Gastrocnemius medialis (tissue), 4 donors: ENCODE measurements at places on chromosomes 1 and 21.

GRCh38 chr1:201421041-201421440, 489 bp downstream of the TNNI1 start:
- peak; percentile 10 for DNase-seq

GRCh38 chr1:41861535-41862383, 57.0 kb downstream of the HIVEP3 start:
- DNase-seq, result no peak

DNA sequence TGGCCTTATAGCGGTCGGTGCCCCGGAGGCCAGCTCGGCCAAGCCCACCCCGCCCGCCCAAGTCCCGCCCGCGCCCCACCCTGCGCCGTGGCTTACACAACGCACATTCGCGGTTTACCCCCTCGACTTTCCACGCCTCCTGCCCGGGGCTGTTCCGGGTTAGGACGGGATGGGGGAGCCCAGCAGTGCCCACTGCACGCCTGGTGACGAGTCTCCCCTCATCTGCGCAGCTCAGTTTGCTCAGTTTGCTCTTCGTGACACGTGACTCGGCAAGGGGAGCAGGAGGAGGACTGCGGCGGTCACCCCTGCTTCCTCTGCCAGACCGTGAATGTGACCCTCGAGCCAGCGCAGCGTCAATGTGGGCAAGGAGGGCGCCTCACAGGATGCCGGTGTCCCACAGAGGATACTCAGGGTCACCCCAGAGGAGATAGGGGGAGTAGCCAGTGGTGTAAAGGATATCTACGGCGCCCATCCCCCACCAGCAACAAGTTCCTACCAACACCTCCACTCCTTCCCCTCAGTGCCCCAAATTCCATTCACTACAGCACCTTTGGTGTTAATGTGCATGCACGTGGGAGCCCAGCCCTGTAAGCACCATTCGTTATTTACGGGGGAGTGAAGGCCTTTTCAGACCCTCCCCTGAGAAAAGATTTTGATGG, 350 bp upstream of the S100A6 start:
- peak; percentile 65 for DNase-seq

- peak; percentile 33 for DNase-seq
These were observed 406.1 kb downstream of the RPS6KC1 start for GRCh38 chr1:213457186-213457585.

DNA sequence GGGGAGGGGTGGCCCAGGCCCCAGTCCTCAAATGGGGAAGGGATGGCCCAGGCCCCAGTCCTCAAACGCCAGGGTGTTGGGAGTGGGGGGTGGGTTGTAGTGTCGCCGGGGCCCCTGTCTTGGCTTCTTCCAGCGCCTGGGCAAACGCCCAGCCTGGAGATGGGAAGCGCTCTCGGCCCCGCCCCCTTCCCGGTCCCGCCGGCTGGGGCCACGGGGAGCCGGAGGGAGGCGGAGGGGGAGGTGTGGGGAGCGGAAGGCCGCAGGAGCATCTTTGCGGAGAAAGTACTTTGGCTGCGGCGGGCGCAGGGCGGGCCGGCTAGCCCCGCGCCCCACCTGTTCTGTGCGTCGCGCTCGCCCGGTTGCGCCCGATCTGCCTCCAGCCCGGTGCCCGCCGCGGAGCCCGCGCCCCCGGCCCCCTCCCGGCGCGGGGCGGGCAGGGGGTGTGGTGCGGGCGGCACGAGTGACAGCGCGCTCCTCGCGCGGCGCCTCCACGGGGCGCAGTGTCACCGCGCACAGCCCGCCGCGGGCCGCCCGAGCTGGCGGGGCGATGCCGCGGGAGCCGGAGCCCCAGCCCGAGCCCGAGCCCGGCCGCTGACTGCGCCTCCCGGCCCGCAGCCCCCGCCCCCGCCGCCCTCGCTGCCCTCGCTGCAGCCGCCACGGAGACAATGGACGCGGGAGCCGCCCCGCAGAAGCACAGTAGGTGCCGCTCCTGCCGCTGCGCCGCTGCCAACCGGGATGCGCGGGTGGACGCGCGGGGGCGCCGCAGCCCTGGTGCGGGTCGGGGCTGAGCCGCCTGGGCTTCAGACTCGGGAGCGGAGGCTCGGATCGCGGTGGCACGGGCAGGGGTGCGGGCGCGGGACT, 31.1 kb upstream of the PEX10 start:
- no peak for DNase-seq

GRCh38 chr1:30444401-30444800, 279.0 kb downstream of the MATN1 start:
- DNase-seq, result no peak

- peak; percentile 74 for DNase-seq
These were observed 46.3 kb downstream of the AGPAT3 start for GRCh38 chr21:43911015-43911934.

DNA sequence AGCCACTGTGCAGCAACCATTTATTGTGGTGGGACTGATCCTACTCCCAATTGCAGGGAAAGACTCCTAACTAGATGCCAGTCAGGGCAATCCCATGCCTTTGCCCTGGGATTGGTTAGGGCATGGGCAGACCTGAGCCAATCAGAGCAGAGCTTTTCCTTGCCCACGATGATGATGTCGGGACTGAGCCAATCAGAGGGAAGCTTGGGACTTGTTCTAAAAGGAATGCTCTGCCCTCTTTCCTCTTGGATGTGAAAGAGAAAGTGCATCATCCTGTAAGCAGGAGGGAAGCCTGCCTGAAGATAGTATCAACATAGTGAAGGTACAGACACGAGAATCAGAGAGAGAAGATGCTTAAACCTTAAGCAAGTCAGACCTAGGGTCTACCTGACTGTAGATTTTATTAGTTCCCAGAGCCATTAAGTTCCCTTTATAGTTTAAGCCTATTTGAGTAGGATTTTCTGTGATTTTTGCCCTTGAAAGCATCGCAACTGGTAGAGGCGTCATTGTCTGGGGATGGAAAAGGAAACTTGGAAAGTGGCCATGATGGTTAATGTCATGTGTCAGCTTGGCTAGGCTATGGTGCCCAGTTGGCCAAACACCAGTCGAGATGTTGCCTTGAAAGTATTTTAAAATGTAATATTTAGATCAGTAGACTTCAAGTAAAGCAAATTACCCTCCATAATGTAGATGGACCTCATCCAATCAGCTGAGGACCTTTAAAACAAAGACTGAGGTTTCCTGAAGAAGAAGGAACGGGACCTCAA, 19.9 kb downstream of the IRF2BP2 start:
- no peak for DNase-seq

DNA sequence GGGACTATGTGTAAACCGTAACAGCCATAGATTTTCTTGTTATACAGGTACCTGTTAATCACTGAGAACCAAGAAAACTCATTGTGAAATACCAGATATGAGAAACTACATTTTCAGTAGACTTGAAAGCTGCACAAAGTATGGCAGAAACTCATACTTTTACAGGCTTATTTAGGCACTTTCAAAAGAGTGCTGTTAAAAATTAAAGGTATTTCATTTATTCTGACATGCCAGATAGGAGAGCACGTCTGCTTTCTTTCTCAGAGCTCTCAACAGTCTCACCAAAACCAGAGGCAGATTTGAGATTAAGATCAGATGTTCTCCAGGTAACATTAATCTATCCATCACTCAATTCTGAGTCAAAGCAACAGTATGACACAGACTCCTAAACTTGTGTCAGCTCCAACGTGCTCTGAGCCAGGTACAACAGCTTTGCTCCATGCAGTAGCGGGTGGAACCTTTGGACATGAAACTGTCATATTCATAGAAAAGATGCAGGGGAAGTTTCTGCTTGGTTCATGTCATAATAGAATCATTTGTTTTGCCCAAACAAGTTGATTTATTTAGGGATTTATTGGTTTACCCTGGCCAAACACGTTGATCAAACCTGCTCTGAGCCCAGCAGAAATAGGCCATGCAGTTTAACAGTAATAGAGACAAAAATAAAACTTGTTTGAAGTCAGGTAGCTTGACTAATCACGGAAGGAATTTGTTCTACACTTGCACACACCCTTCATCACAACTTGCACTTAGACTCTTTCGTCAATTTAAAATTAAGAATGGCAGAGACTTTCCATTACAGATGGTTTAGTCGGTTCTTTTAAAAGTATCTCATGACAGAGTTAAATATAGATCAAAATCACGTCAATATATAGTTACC, 20.8 kb upstream of the TSNAX start:
- no peak for DNase-seq

DNA sequence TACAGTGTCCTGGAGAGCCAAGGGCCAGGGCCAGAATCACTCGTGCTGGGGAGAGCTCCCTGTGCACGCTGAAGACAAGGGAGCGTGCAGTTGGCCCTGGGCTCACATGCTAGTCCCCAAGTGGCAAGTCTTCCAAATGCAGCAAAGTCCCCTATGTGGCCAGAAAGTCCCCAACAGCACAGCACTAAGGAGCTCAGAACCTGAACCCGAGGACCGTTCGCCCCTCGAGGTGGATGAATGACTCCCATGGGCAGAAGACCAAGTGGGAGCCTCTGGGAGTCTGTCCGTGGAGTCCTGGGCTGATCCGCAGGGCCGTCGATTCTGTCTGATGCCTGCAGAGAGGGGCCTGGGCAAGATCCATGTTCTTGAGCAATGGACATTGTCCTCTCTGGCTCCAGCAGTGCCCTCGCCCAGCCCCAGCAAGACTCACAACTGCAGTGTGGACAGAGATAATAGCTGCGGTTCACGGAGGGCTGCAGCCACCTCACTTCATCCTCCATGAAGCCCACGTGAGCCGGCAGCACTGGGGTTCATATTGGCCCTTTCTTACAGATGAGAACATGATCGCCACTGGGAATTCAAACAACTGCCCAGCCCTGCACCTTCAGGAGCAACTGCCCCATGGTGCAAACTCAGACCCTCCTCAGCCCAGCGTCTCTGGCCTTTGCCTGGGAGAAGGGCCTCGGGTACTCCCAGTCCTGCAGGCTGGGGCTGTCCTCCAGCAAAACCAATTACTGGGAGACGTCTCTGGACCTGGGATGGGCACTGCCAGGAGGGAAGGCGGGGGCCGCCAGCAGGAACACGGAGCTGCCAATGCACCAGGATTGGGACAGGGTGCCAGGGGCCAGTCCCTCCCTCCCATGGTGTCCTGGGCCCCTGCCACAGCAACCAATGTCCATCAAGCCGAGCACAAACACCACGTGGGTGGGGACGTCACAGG, 243.7 kb downstream of the NPHP4 start:
- no peak for DNase-seq

GRCh38 chr1:15816674-15817073, 9.2 kb upstream of the UQCRHL start:
- no peak for DNase-seq

DNA sequence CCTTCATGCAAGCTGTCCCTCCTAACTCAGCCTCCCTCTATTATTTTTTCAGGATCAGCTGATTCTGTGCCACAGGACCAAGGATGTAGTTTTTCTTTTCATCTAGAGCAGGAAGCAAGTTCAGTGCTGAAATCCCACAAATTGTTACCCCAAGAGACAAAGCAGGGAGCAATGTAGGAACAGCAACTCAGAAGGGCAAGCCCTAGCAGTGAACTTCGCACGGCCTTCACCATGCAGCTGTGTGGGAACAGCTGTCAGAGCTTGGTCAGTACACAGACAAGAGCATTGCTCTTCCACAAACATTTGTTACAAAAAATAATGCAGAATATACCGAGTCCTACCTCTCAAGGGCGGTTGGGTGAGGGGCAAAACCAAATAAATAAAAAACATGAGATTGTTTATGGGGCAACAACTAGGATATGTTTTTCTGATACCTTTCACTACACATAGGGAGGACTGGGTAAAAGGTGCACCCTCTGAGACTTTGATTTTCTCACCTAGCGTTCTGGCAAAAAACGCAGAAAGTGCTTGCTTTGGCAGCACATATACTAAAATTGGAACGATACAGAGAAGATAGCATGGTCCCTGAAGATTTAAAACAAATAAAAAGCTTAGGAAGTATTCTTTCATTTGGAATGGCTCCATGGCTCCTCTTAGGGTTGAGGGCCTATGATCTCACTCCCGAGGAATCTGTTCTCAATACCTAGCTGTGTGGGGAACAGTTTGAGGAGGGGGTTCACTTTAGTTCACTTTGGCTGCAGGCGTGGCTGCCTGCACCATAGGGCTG, 37.1 kb upstream of the ANGPTL7 start:
- DNase-seq, result no peak

- no peak for DNase-seq
These were observed 8.2 kb upstream of the ACTL8 start for GRCh38 chr1:17746920-17747319.

GRCh38 chr1:15033264-15033663, 120.3 kb upstream of the TMEM51 start:
- no peak for DNase-seq
